NCI-H1930 (cell line): ENCODE measurements at places on chromosomes 16 and 17.
A peak's percentile ranks its signal among the peaks of the same experiment; 100 is the strongest.

DNA sequence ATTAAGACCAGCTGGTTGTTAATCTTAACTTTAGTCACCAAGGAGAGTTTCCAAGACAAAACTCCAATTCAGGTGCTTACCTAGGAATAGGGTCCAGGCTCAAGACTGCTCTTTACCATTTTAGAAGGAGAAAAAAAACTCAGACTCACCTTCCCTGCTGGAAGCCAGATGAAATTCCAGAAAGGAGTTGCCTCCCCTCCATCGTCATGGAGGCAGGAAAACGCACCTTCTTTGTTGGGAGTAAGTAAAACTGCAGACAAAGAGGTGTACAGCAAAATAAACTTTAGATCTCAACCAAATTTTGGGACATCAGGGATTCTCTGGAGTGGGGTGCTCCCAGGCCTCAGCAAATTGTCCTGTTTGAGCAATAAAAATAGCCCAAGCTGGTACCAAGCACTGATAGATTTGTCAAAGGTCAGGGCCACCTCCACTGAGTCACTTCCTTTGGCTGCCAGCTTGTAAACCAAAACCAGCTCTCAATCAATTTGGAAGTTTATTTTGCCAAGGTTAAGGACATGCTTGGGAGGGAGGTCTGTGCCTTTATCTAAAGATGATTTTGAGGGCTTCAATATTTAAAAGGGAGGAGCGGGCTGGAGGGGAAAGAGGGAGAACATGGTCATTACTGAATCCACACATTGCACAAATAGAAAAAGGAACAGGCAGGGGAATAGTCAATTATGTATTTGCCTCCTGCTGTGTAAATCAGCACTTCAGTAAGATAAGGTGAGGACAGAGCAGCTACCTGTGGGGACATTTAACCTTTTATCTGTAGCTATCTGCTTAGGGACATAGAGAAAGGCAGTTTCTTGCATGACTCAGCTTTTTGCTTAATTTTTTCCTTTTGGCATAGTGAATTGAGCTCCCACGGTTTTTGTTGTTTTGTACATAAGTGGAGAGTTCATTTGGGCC, 1.5 kb upstream of the ALDH3A2 start:
- no peak for DNase-seq

DNA sequence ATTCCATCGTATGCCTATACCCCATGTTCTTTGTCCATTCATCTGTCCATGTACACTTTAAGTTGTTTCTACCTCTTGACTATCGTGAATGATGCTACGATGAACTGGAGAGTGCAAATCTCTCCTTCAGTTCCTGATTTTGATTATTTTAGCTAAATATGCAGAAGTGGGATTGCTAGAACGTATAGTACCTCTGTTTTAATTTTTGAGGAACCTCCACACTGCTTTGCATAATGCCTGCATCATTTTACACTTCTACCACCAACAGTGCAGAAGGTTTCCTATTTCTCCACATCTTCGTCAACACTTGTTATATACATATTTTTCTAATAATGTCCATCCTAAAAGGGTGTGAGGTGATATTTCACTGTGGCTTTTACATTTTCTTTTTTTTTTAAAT, 43.9 kb downstream of the SDR42E1 start:
- no peak for DNase-seq

- no peak for DNase-seq
Measured at GRCh38 chr17:69412251-69412671, 2.2 kb upstream of the MAP2K6 start.

GRCh38 chr16:68636818-68637217, 8.3 kb upstream of the CDH3 start:
- no peak for DNase-seq

DNA sequence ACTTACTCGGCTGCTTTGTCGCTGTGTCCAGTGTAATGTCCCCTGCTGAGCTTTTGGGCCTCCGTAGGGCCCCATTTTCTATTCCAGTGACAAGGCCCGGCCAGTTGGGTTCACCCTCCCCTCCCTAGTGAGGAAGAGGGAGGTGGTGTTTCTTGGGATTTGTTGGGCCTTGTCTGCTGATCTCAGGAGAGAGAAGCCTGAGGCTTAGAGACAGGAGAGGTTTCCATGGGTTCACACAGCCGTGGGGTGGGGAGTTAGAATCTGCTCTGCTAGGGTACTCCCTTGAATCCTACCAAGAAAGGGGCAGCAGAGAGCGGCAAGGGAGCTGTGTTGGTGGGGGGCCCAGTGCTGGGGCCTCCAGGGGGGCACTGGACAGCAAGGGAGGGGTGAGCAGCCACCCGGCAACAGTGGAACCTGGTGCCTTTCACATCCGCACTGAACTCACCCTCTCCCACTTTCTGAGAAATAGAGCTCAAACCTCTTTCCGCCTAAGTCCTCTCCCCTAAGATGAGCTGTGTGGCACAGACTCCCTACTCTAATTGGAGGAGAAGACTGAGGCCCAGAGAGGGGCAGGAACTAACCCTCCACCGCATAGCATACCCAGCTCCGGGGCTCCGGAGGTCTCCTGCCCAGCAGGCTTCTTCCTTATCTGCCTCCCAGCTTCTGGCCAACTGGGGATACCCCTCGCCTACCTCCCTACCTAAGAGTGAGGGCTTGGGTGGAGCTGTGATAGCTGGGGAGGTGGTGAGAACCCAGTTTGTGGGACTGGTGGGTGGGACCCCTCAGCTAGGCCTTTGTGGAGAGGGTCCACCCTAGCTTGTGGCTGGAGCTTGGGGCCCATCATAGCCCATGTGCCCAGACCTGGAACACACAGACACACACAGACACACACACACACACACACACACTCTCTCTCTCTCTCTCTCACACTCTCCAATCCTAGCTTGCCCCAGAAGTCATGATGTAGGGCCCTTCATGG, 6.8 kb downstream of the TBKBP1 start:
- DNase-seq, result no peak

DNA sequence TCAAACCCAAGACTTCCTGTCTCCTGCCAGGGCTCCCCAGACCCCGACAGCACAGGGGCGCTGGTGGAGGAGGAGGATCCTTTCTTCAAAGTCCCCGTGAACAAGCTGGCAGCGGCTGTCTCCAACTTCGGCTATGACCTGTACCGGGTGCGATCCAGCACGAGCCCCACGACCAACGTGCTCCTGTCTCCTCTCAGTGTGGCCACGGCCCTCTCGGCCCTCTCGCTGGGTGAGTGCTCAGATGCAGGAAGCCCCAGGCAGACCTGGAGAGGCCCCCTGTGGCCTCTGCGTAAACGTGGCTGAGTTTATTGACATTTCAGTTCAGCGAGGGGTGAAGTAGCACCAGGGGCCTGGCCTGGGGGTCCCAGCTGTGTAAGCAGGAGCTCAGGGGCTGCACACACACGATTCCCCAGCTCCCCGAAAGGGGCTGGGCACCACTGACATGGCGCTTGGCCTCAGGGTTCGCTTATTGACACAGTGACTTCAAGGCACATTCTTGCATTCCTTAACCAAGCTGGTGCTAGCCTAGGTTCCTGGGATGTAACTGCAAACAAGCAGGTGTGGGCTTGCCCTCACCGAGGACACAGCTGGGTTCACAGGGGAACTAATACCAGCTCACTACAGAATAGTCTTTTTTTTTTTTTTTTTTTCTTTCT, 8.1 kb downstream of the SERPINF1 start:
- DNase-seq, result no peak

- no peak for DNase-seq
Measured at GRCh38 chr17:47837401-47838039, 3.6 kb downstream of the SCRN2 start.

DNA sequence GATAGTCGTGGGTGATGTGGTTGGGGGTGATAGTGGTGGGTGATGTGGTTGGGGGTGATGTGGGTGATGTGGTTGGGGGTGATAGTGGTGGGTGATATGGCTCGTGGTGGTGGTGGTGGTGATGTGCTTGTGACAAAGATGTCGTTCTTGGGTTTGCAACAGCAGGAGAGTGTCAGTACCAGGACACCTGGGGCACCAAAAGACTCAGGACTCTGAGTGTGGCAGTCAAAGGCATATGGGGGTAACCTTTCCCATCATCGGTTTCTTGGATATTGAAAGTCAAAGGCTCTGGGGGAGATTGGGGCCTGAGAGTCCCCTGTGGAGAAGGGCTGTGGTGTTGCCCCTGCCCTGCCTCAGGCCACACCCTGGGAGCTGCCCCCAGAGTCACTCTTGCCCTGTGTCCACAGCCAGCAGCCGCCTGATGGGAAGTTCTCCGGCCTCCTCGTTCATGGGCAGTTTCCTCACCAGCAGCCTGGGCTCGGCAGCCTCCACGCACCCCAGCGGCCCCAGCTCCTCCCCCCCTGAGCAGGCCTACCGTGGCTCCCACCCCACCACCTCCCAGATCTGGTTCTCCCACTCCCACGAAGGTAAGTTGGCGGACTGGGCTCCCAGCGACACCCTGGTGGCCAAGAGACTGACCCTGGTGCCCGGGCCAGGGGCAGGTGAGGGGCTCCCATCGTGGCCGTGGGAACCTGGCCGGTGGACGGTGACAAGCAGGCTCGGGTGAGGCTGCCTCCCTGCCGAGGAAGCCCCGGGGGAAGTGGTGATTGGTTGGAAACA, 31.3 kb downstream of the BAHCC1 start:
- DNase-seq, result no peak

DNA sequence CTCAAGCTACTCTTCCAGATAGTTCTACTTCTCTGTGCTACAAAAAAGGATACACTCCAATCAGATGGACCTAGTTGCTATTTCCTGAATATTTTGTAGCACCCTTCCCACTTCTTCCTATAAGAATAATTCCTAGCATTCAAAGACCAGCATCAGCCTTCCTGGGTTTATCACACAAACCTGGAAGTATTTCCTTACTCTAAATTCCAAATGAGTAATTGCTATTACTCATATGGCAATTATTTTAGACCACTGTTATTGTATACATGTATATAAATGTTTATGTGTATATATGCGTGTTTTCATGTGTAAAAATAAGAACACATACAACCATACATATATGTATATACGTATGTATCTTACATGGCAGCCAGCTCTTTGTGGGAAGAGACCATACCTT, 130.6 kb downstream of the MYO1D start:
- DNase-seq, result no peak

DNA sequence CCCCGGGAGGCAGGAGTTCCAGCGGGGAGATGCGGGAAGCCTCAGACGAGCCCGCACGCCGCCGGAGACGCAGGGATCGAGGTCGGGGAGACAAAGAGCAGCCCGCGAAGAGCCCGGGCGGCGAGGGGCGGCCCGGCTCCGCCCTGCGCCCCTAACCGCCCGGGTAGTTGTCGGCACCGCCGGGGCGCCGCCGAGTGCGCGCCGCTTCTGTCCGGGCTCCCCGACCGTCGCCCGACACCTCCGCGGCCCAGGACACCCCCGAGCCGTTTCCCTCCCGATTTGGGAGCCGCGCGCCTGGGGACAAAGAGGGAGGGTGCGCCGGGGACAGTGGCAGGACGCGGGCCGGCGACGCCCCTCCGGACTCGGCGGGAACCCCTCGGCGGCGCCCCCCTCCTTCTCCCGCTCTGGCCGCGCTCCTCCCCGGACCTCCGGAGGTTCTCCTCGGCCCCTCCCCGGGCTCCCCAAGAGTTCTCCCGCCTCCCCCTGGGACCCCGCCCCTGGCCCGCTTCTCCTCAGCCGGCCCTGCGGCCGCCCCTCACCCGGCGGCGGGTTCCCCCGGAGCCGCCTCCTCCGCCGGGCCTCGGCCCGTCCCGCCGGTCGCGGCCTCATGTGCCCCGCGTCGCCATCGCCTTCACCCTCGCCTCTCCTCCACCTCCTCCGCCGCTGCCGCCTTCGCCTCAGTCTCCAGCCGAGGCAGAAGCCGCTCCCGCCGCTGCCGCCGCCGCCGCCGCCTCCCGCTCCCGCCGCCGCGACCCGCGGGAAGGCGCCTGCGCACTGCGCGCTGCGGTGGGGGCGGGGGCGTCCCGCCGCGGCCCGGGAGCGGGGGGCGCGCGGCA, at the start of gene GJC1:
Gene GJC1, minus strand, starts transcription at position 765 of the 836 bp plus-strand sequence. CDS start 24,470 bp downstream, outside the sequence.
- peak; percentile 36 for DNase-seq

DNA sequence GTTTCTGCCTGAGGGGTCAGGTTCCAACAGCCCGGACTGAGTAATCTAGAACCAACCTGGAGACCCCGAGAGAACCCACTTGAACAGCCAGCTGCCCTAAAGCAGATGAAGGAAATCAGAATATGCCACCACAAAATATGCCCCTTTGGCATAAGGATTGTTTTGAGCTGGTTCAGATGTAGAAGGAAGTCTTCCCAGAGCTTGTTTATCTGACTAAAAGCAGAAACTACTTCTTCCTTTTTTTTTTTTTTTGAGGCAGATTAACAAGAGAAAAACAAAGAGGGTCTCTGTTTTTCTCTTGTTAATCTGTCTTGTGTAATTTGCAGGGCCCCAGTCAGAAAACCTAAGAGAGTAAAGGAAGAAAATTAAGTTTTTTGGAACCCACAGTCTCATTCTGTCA, 53.0 kb downstream of the PECAM1 start:
- DNase-seq, result no peak
